ENCODE measurements at places on chromosomes 6 and 20.

DNA sequence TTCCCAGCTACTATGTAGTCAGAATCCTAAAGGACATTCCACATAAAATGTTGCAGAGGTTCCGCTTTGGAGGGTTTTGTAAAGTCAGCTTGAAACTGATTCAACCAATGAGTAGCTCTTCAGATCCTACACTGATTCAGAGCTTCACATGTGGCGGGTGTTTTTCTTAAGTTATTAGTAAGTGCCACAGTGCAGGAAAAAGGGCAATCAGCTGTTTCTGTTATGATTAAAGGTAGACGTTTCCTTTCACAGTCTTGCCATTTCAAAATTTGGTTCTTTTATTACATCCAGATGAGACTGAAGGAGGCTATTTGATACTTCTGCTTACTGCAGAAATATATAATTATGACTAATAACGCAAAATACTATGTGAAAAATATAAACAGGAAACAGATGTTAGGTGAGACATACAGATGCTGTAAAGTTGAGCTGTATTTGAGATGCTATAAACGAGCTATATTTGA is 443.9 kb downstream of the CDKAL1 start:
- no peak for DNase-seq

DNA sequence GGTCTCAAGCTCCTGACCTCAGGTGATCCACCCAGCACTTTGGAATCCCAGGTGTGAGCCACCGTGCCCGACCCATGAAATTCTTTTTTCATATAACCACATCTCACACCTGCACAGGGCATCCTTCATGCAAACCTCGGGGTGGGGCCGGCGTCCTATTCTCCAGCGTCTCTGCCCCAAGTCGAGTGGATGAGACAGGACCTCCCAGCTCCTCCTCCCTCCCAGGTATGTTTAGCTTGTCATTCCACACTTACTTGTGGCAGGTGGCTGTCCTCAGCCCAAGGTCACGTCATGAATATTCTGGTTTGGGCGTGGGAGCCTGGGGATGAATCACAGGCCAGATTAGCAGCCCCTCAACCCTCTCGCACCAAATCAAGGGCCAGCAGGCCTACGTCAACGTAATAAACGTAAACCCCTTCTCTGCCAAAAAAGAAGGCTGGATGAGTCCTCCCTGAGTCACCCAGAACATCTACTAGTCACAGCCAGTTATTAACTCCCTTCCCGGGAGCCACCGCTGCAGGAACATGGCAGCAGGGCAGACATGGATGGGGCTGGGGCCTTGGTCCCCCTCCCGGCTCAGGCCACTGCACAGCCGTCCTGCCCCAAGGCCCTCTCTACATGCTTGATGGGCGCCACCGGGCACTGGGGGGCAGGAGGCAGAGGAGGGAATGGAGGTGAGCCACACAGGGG is 91.7 kb downstream of the YTHDF1 start:
- DNase-seq = no peak

GRCh38 chr6:56381801-56382251 is 134.4 kb upstream of the COL21A1 start:
- no peak for DNase-seq

DNA sequence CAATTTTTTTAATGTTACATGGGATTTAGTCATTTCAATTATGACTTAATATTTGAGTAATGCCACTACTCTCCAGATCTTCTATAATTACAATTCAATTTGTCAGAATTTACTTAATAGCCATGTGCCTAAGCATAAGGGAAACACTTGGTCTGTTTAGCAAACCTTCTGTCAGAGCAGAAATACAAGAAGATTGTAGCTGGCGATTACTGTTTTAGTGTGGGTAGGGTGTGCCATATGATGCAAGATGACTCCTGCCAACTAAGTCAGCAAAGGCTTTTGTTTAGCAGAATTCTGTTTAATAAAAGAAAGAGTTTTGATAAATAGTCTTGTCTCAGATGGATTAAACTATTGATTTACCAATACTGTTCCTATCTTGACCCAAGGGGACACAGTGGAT is 455.4 kb downstream of the RNF144B start:
- DNase-seq = no peak

DNA sequence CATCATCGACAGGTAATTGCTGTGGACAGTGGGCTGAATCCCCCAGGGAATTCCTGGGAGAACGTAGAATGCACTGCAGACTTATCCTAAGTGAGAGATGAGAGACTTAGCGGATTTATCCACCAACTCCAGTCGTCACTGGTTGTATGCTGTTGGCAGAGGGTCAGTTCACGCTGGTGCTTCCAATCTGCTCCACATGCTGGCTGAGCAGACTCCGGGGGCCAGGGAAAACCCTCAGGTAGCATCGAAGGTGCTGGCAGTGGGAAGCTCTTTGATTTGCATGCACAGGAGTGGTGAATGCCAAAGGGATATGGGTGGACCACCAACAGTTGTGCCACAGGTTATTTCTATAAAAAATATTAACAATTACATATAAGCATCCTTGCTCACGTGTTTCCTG is 20.2 kb downstream of the TTLL9 start:
- no peak for DNase-seq

DNA sequence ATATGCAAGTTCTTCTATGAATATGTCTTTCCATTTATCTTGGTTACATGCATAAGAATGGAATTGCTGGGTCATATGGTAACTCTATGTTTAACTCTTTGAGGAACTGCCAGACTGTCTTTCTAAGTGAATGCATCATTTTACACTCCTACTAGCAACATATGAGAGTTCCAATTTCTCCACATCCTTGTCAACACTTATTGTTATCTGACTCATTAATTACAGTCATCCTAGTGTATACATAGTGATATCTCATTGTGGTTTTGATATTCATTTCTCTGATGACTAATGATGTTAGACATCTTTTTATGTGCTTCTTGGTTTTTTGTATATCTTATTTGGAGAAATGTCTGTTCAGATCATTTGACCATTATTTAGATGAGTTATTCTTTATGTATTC is 96.7 kb upstream of the LAMP5 start:
- DNase-seq = no peak

GRCh38 chr20:45626540-45626939 is 3.0 kb upstream of the WFDC10A start:
- DNase-seq = no peak

Measured in stimulated activated CD8-positive, alpha-beta memory T cell treated with anti-CD3 and anti-CD28 coated beads, Interleukin-2, amount 100 ng/mL, for 1 hour (primary cell).